ENCODE measurements at places on chromosomes 1 and 21.

DNA sequence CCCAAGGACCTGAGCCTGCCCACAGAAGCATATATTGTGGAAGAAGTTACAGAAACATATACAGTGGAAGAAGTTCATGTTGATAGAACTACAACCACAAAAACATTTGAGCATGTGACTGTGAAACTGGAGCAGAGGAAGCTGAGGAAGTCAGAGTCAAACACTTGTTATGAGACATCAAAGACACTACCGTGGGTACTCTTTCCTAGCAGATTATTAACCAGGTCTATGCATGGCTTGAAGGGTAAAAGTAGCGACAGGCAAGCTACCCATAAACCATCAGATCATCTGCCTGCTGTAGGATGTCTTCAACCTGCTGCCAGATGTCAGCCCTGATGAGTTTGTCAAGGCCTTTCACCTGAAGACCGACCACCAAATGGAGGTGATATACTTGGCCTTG is 35.8 kb downstream of the IVNS1ABP start:
- DNase-seq, result no peak

DNA sequence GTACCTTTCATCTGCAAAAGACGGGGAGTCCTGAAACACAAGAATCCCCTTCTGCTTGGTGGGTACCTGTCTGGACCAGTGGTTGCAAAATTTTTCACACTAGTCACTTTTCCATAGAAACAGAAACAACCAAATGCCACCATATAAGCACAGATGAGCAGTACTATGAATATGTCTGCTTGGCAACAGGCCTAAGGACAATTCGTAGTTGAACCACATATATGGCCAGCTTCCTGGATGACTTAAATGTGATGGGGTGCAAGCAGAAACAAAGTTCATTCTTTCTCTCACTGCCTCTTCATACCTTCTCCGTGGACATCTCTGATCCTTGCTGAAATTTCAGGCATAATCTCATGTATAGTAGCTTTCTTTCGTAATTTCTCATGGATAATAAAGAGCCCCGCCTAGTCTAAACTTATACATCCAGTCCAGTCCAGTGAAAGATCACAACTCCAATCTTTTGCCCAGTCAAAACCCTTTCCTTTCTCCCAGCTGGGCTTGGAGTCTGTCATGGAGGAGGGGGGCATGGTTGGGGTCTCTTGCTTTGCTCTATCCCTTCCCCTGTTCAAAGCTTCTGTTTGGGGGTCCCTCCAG is 7.0 kb downstream of the FCAMR start:
- DNase-seq, result no peak

- no peak for DNase-seq
These were observed 4.6 kb downstream of the COL18A1 start for GRCh38 chr21:45409466-45410150.

GRCh38 chr21:34603710-34604057 is 11.2 kb downstream of the RCAN1 start:
- DNase-seq, result no peak

DNA sequence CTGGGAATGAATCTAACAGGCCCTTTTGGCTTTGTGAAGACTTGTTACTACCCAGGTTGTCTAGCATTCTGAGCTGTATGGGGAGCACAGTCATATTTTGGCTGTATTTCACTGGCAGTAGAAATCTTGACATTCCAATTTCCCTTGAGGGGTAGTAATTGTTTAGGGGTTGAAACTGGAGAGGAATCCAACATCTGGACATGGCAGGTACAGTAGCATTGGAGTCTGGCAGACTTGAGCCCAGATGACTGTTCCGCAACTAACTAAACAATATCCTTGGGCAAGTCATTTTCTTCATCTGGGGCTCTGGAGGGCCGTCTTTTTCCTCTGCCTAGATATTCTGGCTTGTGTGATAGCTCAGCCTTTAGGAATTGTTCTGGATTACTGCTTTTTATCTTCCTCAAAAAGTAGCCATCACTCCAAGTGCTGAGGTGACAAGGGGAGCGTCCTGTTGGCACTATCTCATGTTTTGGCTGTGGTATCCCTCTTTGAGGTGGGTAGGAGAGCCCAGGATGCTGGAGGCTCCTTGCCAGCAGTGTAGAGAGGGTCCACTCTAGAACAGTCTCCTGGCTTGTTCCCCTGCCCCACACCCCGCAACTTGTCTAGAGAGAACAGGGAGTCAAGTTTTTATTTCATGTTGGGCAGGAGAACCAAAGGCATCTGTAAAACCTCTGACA is 22.7 kb upstream of the NBL1 start:
- DNase-seq, result no peak

GRCh38 chr1:232306269-232306961 is 323.5 kb downstream of the SIPA1L2 start:
- DNase-seq, result no peak

DNA sequence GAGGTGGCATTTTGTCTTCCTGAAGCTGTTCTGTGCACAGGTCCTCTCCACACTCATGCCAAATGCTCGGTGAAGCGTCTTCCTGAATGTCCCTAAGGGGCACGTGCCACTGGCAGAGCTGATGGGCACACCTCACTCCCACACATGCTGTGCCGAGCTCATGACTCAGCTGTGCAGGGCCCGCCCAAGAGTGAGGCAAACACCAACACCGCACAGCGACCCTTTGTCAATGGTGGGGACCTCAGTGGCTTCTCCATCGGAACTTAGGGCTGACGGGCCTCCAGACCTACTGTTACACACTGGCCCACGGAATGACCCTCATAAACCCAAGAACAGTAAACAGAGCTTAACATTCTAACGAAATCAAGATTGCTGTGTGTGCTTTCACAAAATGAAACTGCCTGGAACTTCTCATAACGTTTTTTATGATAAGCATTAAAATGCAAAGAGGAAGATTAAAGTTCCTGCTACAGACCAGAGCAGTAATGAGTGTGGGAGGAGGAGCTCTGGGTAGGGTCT is 89.3 kb downstream of the SIM2 start:
- DNase-seq, result peak; percentile 97
